Omental fat pad (tissue), 4 donors: ENCODE measurements at places on chromosomes 16 and 17. TPM values are rescaled to one million over a fixed set of nuclear protein-coding genes. Genes with fewer than 3 reads are reported as not detected.

The KRT10 gene
- total RNA-seq: 17.5 TPM

DNA sequence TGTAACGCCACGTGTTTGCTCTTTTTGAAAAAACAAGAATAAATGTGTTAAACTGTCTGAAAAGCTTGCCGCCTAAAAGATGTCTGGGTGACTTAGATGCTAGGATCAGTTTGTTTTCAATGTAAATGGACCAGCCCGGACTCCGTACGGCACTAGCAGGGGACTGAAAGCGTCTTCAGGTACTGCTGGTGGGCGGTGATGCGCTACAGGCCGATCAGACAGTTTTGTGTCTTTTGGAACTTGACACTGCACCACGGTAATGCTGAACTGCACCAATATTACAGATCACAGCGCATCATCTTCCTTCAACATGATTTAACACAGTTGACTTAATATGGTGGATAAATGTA, 727 bp upstream of the MBTPS1 start:
- no peak for DNase-seq

DNA sequence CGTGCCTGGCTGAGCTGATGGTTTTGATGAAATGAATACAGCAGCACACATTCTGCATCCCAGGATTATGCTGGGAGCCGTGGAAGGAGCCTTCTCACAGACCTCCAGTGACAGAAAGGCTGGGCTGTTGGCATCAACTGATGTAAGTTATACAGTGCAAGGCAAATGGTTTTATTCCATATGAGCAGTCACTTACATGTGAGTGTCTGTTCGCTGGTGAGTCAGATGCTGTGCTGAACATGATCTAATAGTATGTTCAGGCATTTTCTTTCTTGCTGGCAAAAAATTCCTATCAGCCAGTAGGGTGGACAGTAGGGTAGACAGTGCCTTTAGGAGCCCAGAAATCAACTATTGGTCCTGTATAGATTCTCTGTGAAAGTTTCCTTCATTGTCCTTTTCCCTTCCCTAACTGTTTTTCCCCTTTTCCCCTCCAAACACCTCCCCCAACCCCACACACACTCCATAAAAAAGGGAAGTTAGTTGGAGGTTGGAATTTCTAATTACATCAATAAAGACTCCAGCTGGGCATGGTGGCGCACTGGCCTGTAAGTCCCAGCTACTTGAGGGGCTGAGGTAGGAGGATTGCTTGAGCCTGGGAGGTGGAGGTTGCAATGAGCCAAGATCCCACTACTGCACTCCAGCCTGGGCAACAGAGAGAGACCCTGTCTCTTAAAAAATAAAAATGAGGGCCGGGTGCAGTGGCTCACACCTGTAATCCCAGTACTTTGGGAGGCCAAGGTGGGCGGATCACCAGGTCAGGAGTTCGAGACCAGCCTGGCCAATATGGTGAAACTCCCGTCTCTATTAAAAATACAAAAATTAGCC, 36.2 kb downstream of the LDHD start:
- DNase-seq: no peak

GRCh38 chr16:86142801-86143236, 243.9 kb downstream of the IRF8 start:
- no peak for DNase-seq

- DNase-seq: no peak
These were observed 17.5 kb downstream of the CACNG4 start for GRCh38 chr17:66981983-66982508.

DNA sequence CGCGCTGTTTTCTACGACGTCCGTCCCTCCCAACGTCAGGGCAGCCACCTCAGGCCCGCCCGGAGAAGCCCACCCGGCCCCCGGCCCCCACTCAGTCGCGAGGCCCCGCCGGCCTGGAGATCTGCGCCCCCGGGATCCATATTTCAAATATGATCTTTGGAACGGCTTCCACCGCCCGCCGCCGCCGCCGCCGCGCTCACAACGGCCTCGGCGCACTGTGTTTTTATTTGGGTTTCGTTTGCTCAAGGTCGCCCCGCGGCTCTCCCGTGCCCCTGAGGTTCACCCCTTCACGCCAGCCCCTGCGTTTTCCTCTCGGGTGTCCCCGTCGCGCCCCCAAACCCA, 4.2 kb upstream of the CBX4 start:
- no peak for DNase-seq

The RND2 gene
- total RNA-seq: 1.1 TPM

The PDILT gene
- total RNA-seq: not detected

GRCh38 chr16:56510544-56510943, 9.3 kb downstream of the BBS2 start:
- DNase-seq: no peak

- DNase-seq: no peak
These were observed 18.6 kb downstream of the FLOT2 start for GRCh38 chr17:28878981-28879380.

DNA sequence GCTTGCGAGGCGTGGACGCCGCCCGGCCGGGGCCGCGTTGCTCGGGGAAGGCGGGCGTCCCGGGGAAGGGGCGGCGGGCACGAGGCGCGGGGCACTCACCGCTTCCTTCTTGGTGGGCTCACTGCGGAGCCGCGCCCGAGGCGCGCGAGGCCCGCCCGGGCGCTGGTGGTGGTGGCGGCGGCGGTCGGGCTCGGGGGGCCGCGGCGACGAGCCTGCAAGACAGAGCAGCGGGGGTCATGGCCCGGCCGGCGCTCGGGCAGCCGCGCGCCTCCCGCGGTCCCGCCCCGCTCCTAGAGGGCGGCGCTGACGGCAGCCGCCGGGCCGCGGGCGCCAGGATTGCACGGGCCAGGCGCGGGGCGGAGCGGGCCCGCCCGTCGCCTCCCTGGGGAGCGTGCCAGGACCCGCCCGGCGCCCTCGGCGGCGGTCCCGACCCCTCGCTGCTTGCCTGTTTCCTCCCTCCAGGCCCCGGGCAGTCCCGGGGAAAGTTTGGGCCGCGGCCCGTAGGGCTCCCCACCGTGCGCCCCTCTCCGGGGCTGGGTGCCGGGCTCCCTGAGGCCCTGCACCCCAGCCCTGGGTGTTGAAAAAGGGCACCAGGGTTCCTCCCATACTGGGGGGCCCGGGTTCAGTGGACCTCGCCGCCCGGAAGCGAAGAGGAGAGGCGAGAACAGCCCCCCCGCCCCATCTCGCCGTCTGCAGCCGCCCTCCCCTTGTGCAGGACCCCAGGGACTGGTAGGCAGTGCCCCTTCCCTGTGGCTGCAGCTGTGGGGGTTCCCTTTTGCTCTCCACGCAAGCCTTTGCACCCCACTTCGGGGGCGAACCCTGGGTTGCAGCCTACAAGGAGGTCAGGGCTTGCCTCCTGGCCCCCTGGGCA, at the start of gene C16orf74:
Gene C16orf74 (minus strand): TSS at position 270 of the 871 bp plus-strand sequence. CDS start 15,879 bp downstream, outside the sequence.
- no peak for DNase-seq

GRCh38 chr16:12602811-12603698, 200.6 kb downstream of the CPPED1 start:
- DNase-seq: no peak
